Bronchial smooth muscle cell (primary cell): ENCODE measurements at places on chromosomes 6 and 20. TPM values are rescaled to one million over a fixed set of nuclear protein-coding genes. Genes with fewer than 3 reads are reported as not detected.

BMP7 gene
- not detected in 2 replicates for total RNA-seq

IL20RA gene
- total RNA-seq, result 0.17 and 0.32 TPM in 2 replicates

TAAR2 gene
- not detected in 2 replicates for total RNA-seq

BHLHE23 gene
- not detected in 2 replicates for total RNA-seq

KHDC1L gene
- total RNA-seq, result not detected in 2 replicates

FLRT3 gene
- 1.6 and 3.8 TPM in 2 replicates for total RNA-seq

ENPP5 gene
- under 0.01 TPM in 1 of 2 replicates, not detected in the other for total RNA-seq

THBS2 gene
- total RNA-seq, result 172 and 213 TPM in 2 replicates

TNFAIP3 gene
- 2.8 and 3.7 TPM in 2 replicates for total RNA-seq

HAO1 gene
- total RNA-seq, result not detected in 2 replicates

CMTR1 gene
- total RNA-seq, result 34.7 and 38.9 TPM in 2 replicates

PPP1R14C gene
- 0.17 and 0.95 TPM in 2 replicates for total RNA-seq

GTF2H4 gene
- 10.3 and 10.6 TPM in 2 replicates for total RNA-seq

AVP gene
- total RNA-seq, result not detected in 2 replicates

CD109 gene
- 31.4 and 55.3 TPM in 2 replicates for total RNA-seq

ZNF391 gene
- total RNA-seq, result 0.79 and 1.0 TPM in 2 replicates

LAMA5 gene
- 6.4 and 12.5 TPM in 2 replicates for total RNA-seq

C2 gene
- total RNA-seq, result 0.86 and 2.0 TPM in 2 replicates

TASP1 gene
- total RNA-seq, result 7.4 and 9.4 TPM in 2 replicates

ENPP3 gene
- total RNA-seq, result 0.17 and 0.32 TPM in 2 replicates

SLC22A1 gene
- 0.60 and 1.1 TPM in 2 replicates for total RNA-seq

AK9 gene
- 3.2 and 4.7 TPM in 2 replicates for total RNA-seq

SLC16A10 gene
- not detected in 2 replicates for total RNA-seq

ATP5F1E gene
- total RNA-seq, result 37.2 and 49.3 TPM in 2 replicates

CYP39A1 gene
- 0.79 and 2.2 TPM in 2 replicates for total RNA-seq

HTR1B gene
- not detected in 2 replicates for total RNA-seq

ZSCAN12 gene
- 4.9 and 5.2 TPM in 2 replicates for total RNA-seq

UBE2C gene
- 1.9 and 3.9 TPM in 2 replicates for total RNA-seq

SMLR1 gene
- not detected in 2 replicates for total RNA-seq

NDRG3 gene
- 24.3 and 27.9 TPM in 2 replicates for total RNA-seq

ZC3H12D gene
- total RNA-seq, result 0.09 and 0.16 TPM in 2 replicates

AHI1 gene
- 21.3 and 23.3 TPM in 2 replicates for total RNA-seq

DYNLRB1 gene
- 53.6 and 57.4 TPM in 2 replicates for total RNA-seq

CLDN20 gene
- not detected in 2 replicates for total RNA-seq

CSTF1 gene
- total RNA-seq, result 22.4 and 33.0 TPM in 2 replicates

BMP2 gene
- total RNA-seq, result 0.86 and 2.2 TPM in 2 replicates

LHFPL5 gene
- not detected in 2 replicates for total RNA-seq

UBD gene
- 0.09 and 0.16 TPM in 2 replicates for total RNA-seq

ENPP1 gene
- total RNA-seq, result 5.6 and 11.5 TPM in 2 replicates

PI16 gene
- 2.3 and 4.7 TPM in 2 replicates for total RNA-seq

HSPA12B gene
- total RNA-seq, result 1.9 and 4.5 TPM in 2 replicates

GINM1 gene
- total RNA-seq, result 45.4 and 47.6 TPM in 2 replicates

ADTRP gene
- total RNA-seq, result 2.2 and 3.0 TPM in 2 replicates

STX16 gene
- total RNA-seq, result 37.4 and 94.4 TPM in 2 replicates

ECT2L gene
- total RNA-seq, result 0.09 and 0.16 TPM in 2 replicates

ATP6V1G2 gene
- 8.9 and 10.4 TPM in 2 replicates for total RNA-seq

STX11 gene
- 0.32 TPM in 1 of 2 replicates, not detected in the other for total RNA-seq

ELOVL2 gene
- total RNA-seq, result not detected in 2 replicates

DPPA5 gene
- not detected in 2 replicates for total RNA-seq

HMGA1 gene
- 41.3 and 113 TPM in 2 replicates for total RNA-seq

PTCRA gene
- not detected in 2 replicates for total RNA-seq

KIFC1 gene
- 0.52 and 2.7 TPM in 2 replicates for total RNA-seq

PAX1 gene
- total RNA-seq, result not detected in 2 replicates

TFAP2A gene
- total RNA-seq, result 0.16 TPM in 1 of 2 replicates, not detected in the other

TRIM27 gene
- 39.9 and 41.6 TPM in 2 replicates for total RNA-seq
